Left ventricle myocardium inferior (tissue), 1 donor: ENCODE measurements at places on chromosomes 1 and 21. TPM values are rescaled to one million over a fixed set of nuclear protein-coding genes. Genes with fewer than 3 reads are reported as not detected.
A peak's percentile ranks its signal among the peaks of the same experiment; 100 is the strongest.

DNA sequence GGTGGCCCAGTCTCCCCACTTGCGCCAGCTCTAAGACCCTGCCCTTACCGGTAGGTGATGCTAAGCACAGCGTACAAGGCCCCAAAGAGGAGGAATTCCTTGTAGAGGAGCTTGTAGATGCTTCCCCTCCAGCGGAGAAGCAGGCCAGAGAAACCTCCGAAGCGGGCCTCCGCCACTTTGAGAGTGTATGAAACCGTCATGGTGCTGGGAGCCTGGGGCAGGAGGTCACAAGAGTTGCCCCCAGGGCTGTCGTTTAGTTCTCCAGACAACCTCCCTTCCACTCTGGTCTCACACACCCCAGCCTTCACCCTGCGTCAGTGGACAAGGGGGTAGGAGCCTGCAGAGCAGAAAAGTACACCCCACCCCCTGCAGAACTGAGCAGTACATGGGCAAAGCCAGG, 464 bp downstream of the BEST4 start:
- DNase-seq, result no peak

GRCh38 chr21:42150474-42151085, 68.4 kb upstream of the ABCG1 start:
- DNase-seq, result no peak

GRCh38 chr1:200319148-200319547, 90.7 kb downstream of the ZNF281 start:
- DNase-seq, result no peak

GRCh38 chr1:44423591-44424537, 18.8 kb downstream of the RNF220 start:
- peak; percentile 47 for DNase-seq

The UMODL1 gene
- 0.08 TPM for total RNA-seq

DNA sequence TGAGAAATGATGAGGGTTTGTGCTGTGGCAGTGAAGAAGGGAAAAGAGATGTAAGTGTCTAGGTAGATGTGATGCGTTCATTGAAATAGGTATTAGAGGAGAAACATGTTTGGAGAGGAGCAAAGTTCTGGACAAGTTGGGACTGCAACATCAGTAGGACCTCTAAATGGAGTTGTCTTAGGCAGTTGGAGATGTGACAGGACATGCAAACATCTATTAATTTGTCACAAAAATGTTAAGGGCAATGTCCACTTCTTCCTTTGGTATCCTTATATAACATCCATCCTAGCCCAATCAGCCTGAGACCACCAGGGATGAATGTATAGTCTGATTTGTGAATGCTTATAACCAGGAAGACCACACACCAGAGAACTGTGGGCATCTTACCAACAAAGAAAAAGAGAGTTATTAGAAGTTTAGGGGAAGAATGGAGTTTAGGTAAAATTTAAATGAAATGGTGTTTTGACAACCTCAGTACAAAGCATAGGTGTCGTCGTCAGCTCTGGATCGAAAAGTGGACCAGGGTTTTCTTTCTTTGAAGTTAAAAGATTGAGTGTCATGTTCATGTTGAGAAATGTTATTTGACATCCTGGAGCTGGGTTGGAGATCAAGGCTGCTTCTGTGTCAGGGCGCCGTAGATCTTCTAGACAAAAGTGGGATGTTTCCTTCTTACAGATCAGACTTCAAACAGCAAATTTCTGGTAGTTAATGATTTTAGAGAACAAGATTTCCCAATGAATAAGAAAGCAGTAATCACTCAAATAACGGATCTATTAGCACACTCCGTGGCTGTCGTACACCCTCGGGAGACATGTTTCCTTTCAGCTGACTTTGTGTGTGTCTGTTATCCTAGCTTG, 8.7 kb downstream of the COA6 start:
- DNase-seq, result no peak

GRCh38 chr1:85940656-85941306, 215.8 kb downstream of the COL24A1 start:
- no peak for DNase-seq

GRCh38 chr1:37845049-37845646, 14.2 kb downstream of the MTF1 start:
- DNase-seq, result no peak

The HPDL gene
- total RNA-seq, result not detected

The TAS1R1 gene
- not detected for total RNA-seq

DNA sequence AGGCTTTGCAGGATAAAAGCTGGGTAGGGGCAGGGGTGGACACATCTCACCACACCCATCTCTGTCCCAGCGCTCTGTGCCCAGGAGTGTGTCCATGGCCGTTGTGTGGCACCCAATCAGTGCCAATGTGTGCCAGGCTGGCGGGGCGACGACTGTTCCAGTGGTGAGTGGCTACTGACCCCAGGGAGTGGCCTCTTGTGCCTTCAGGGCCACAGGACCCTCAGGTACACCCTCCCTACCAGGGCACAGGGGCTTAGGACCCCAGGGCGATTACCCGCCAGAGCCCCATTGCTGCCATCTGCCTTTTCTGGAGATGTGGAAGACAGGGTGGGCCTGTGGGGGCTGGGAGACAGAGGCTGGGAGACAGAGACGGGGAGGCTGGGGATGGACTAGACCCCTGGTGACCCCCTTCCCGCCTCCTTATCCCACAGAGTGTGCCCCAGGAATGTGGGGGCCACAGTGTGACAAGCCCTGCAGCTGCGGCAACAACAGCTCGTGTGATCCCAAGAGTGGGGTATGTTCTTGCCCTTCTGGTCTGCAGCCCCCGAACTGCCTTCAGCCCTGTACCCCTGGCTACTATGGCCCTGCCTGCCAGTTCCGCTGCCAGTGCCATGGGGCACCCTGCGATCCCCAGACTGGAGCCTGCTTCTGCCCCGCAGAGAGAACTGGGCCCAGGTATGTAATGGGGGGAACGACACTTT, 12.8 kb downstream of the PEAR1 start:
- DNase-seq, result no peak

- no peak for DNase-seq
Observed at GRCh38 chr1:187654635-187655034, 825.9 kb downstream of the PLA2G4A start.

DNA sequence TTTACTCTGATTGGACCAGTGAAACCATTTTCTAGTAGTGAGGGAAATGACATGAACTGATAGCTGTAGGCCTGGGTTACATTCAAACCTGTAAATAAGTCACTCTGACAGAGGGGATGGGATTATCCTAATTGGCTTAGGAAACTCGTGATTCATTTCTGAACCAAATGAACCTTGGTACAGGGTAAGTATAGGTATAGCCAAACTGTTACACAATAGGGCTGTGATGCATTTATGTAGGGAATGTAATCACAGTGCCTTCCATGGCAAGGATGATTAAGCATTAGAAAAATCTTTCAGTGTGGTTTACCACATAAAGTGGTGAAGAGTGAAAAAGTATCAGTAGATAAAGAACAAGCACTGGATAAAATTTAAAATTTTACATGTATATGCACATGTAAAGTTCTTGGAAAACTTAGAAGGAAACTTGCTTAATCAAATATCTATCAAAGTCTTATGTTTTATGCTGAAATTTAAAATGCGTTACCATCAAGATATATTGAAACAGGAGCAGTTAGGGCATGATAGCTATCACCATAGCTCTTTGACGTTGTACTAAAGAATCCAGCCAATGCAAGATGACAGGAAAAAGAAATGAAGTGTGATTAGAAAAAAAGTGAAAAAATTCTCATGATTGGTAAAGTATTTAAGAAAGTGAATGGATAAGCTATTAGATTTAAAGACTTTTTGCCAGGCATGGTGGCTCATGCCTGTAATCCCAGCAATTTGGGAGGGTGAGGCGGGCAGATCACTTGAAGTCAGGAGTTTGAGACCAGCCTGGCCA, 63.0 kb downstream of the RABGAP1L start:
- no peak for DNase-seq

DNA sequence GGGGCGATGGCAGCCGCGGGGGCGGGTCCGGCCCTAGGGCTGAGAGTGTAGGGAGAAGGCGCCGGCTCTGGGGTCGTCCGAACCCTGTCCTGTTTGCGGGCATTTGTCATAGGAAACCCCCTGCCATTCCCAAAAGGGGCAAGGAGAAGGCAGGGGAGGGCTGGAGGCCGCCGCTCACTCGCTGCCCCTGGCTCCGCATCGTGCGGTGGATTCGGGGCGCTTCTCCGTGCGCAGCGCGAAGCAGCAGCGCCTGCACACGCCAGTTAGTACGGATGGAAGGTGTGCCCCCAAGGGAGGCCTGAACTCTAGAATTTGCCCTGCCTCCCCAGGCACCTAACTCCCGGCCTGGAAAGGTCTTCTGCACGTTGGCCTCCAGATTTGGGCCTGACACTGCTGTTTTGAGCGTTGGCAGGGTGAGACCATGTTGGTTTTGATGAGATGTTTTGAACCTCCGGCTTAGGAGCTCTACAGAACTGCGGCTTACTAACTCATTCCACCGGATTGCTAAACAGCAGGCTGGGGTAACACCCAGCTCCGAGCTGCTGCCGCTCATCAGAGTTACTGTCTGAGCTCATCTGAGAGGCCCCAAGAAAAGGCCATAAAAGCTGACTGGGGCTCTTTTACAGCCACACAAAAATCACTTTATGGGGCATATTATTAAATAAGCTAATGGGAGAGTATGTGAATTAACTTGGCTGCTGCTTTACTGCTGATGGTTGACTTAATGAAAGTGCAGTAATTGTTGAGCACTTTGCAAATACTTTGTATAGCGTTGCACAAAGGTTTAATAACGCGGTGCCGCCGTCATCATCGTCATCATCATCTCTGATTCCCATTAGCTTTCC, 987 bp downstream of the GPR137B start:
- DNase-seq, result no peak

The TEDDM1 gene
- not detected for total RNA-seq

DNA sequence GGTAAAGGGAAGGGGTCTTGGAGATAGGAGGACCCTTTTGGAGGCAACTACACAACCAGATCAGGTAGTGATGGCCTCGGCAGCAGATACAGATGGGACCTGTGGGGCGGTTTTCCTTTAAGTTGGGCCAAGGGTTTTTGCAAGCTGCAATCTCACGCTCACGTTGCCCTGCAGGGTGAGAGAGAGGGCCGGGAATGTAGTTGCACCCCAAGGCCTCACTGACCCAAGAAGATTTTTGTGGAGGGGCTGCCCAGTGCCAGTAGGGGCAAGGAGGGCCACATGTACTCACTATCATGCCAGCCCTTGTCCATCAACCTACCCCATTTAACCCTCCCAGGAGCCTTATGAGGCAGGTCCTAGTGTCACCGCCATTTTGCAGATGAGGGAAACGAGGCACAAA, 57.7 kb upstream of the SELENON start:
- DNase-seq, result no peak

DNA sequence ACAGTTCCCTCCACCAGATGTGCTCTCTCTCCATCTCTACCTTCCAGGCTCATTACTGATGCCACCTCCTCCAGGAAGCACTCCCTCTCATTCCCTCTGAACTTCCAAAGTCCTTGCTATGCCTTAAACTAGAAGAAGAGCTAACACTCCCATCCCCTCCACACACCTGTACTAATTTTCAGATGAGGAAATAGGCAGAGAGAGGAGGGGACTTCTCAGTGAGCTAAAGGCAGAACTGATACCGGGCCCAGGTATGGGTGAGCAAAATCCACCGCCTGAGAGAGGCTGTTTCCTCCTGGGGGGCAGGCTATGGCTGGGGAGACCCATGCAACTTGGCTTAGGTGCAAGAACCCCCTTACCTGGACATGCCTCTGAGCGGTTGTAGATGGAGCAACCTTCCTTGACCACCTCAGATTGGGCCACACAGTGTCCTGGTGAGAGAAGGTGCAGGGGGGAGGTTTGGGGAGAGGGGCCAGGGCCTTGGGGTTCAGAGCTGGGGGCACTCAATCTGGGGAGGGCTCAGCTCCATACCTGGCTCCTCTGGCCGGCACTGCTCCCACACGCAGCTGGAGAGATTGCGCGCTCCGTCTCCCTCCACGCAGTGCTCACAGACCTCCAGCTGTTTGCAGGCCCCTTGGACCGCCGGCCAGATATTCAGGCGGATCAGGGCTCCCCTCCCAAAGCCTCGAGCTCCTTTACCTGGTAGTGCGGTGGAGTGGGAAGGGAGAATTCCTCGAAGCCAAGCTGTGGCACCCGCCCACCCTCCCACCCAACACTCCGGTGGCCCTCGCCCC, 967 bp downstream of the CD164L2 start:
- no peak for DNase-seq

GRCh38 chr1:55217226-55217986, 2.2 kb upstream of the USP24 start:
- no peak for DNase-seq

- DNase-seq, result no peak
Observed at GRCh38 chr1:214026985-214027384, 39.2 kb downstream of the PROX1 start.

GRCh38 chr1:101137144-101138126, 99.4 kb upstream of the S1PR1 start:
- DNase-seq, result no peak

DNA sequence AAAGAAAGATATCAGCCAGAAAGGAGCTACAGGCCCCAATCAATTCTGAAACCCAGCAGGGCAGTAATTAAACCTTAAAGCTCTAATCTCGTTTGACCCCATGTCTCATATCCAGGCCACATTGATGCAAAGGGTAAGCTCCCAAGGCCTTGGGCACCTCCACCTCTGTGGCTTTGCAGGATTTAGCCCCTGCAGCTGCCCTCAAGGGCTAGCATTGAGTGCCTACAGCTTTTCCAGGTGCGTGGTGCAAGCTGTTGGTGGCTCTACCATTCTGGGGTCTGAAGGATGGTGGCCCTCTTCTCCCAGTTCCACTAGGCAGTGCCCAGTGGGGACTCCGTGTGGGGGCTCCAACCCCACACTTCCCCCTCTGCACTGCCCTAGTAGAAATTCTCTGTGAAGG, 429.9 kb downstream of the NPHP4 start:
- no peak for DNase-seq

DNA sequence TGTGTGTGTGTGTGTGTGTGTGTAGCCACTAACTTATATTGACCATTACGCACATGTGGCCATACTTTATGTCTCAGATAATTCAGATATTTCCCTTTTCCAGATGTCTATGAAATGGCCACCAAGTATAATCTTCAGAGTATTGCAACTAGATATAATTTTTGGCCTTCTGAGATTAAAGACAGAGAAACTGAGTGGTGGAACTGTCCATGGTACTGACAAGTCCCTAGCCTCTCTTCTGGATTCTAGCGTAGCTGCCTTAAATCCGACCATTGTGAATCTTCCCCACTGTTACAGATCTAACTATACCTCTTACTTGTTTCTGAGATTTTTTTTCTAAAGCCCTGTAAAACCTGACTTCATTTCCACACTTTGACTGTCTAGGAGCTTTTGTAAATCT, 100.0 kb upstream of the SERTAD4 start:
- DNase-seq, result no peak

- DNase-seq, result no peak
Observed at GRCh38 chr1:93559045-93559444, 111.1 kb downstream of the FNBP1L start.
